Muscle of arm (tissue), 14 donors: ENCODE measurements at places on chromosomes 5 and 9.

DNA sequence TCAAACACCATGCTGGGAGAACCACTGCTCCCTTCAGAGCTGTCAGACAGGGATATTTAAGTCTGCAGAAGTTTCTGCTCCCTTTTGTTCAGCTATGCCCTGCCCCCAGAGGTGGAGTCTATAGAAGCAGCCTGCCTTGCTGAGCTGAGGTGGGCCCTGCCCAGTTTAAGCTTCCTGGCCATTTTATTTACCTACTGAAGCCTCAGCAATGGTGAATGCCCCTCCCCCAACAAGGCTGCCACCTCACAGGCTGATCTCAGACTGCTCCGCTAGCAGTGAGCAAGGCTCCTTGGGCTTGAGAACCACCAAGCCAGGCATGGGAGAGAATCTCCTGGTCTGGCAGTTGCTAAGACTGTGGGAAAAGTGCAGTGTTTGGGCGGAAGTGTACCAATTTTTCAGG is 205.5 kb upstream of the PTGER4 start:
- no peak for DNase-seq

GRCh38 chr9:99954819-99955218 is 48.4 kb downstream of the STX17 start:
- DNase-seq = peak; percentile 8

GRCh38 chr5:130400091-130400490 is 495.8 kb downstream of the CHSY3 start:
- no peak for DNase-seq

GRCh38 chr9:75378926-75379325 is 290.6 kb downstream of the OSTF1 start:
- no peak for DNase-seq

DNA sequence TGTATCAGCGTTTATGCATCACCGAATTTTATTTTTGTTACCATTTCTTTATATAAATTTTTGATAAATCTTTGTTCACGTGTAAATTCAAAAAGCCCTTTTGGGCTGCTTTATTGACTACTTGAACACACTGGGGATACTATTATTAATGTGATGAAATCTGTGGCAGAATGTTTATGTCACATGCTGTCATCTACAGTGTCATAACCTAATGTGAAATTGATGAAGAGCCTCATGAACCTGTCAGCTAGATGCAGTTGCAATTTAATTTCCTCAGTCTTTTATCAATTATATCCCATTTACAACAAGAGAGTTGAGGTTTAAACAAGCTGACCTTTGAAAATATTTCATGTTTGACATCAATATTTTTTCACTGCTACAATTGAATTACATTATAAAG is 1100.4 kb upstream of the COX7C start:
- DNase-seq = no peak

GRCh38 chr5:169127431-169127830 is 173.5 kb downstream of the SLIT3 start:
- no peak for DNase-seq

DNA sequence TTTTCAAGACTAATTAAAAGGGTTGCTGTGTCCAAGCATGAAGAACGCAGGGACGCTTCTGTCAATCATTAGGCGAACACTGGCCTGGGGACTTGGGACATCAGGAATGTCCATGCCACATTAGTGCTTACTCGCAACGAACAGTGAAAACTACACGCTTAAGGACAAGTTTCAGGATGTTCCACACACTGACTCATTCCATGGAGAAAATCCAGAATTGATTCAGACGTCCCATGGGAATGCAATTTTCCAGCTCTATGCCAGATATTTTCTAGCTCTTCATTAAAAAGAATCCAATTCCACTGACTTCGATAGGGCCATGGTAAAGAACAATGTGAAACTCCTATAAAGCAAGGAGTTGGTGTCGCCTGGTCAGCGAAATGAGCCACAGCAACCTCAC is 98.2 kb downstream of the CAMSAP1 start:
- DNase-seq = peak; percentile 34

GRCh38 chr9:93513606-93514005 is 60.2 kb upstream of the FAM120AOS start:
- no peak for DNase-seq

DNA sequence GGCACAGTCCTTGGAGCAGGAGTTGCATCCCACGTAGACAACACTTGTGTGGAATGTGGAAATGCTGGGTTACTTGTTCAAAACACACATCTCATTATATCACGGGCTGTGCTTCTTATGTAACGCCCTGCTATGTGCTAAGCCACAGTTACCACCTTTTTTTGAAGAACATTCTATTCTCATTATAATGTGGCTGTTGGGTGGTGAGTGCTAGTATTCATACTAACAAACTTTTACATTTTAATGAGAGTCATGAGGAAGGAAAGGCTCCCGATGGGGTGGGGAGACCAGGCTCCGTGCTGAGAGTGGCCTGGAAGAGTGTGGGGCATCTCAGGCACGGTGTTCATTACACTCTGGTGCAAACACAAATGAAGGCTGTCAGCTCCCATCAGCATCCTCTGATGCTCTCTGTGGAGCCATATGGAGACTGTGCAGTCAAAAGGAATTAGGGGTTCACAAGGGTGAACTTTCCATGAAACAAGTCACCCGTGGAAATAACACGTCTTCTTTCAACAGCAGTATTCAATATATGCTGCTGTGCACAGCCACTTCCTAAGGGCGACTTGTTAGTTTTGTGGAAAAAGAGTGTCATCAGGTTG is 153.1 kb upstream of the RAPGEF1 start:
- no peak for DNase-seq

- DNase-seq = no peak
These were observed 142.7 kb downstream of the ZSWIM6 start for GRCh38 chr5:61474746-61475145.

DNA sequence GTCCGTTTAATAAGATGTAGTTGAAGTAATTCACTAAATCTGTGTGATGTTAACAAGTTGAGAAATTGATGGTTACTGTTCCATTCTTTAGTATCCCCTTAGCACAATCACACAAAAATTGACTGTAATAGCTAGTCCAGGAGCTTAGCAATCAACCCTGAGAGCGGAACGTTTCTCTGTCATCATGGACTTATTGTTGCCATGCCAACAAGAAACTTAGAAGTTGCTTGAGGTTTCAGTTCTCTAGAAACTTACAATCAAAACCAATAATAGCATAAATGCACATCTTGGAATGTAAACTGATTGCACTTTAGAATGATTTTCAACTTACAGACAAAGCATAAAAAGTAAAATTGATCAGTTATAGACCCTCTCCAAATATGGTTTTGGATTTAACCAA is 125.4 kb upstream of the ANKH start:
- no peak for DNase-seq

DNA sequence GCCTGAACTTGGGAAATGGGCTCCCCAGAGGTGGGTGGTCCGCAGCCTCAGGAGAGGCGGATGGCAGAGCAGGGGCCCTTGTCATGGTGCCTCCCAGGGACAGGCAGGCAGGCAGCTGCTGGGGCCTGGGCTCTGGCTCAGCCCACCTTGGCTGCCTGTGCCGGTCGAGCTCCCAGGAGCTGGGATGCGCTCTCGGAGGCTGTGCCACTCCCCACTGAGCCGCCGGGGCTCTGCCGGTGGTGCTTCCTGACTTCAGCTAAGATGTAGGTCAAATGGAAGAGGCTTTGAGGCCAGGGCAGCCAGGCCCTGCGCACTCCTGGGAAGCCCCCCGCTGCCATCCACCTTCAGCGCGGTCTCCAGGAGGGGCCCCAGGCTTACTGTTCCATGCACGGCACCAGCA is 41.0 kb downstream of the KCNT1 start:
- no peak for DNase-seq

- DNase-seq = no peak
These were observed 279.6 kb downstream of the ARRDC3 start for GRCh38 chr5:91103353-91104061.

DNA sequence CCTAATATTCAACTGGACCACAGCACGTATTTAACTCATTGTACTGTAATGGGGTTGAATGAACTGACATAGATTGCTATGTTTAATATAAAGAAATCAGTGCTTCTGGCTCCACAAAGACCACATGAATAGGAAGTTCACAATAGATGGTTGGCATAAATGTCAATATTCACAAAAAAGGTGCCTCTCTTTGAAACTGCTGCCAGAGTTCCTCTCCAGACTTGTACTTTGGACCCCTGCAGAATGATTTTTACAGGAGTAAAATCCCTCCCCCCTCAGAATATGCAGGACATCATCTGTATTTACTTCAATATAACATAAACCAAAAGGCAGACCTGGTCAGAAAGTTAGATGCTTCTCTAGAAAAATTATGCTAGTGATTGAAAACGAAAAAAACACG is 508.5 kb upstream of the DAP start:
- DNase-seq = no peak

- DNase-seq = peak; percentile 51
These were observed 100.1 kb downstream of the KCNIP1 start for GRCh38 chr5:170603578-170604565.

DNA sequence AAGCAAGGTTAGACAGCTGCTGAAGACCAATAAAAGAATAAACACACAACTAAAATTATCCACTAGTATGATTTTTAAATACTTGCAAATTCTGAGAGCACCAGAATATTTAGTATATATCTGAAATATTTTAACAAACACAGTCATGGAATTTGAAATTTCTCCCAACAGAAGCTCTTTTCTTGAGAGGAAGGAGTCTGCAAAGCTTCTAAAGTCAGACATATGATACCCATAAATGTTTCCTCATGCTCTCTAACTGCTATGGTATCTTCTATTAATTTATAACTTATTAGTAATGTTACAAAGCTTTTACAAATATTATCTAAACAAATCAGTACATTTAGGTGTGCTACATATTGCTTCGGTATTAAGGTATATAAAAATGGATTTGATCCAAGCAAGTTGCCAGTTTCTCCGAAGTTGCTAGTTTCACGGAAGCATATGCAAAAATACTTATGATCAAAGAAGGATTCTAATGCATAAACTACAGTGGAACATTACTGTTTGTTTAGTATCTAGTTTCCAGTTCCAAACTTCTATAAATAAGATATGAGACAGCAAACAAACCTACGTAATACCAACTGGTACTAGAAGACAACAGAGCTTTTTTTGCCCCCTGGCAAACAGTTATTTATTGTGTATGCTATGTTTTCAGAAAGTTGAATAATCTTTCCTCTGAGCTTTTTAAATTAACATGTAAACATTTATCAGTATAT is 22.0 kb downstream of the FNIP1 start:
- no peak for DNase-seq

GRCh38 chr9:95028853-95029219 is 288.7 kb downstream of the FANCC start:
- DNase-seq = no peak

- no peak for DNase-seq
These were observed 221.2 kb downstream of the SLC12A2 start for GRCh38 chr5:128304791-128305190.

DNA sequence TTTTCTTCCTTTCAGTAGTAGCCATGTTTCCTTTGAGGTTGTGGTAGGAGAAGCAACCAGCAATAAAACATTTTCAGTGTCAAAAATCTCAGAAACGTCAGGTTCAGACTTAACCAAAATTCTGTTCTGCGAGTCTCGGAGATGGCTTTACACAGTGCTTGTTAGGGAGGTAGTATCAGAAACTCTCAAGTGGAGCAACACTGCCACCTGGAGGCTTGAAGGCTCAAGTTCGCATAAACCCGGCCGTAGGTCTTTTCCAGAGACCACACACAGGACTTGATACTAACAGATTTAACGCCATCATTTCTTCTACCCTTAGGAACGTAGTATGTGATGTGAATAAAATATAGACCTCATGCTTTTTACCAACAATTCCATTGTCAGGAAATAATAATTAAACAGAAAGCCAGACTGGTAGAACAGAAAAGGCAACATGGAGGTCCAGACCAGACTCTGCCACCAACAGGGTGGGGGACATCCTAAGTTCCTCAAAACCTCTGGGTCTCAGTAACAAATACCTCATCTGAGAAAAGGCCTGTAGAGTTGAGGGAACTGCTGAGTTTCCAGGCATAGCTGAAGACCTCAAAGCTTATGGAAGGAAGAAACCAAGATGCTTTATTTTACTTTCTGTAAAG is 8.5 kb downstream of the PTGER4 start:
- DNase-seq = peak; percentile 93

- DNase-seq = no peak
These were observed 152.2 kb downstream of the CAVIN4 start for GRCh38 chr9:100730086-100730485.

DNA sequence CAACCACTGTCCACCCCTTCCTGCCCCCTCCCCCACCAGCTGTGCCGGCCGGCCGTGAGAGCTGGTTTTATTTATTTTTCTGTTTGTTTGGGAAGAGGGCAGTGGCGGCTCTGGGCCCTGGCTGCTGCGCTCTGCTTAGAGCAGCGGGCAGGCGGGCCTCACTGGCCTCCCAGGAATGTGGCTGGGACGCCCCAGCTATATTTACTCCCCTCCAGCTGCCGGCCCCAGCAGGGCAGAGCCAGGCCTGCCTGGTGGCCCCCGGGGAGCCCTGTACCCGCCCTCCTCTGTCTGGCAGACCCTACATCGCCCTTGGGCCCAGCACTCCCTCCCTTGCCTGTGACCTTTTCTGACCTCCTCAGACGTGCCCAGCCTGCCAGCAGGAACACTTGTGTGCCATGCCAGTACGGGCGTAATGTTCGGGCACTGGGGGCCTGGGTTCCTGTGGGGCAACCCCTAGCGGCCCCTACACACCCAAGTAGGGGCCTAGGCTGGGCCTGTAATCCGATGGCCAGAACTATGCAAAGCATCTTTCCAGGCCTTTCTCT is 7.7 kb downstream of the CXXC5 start:
- DNase-seq = no peak

- peak; percentile 47 for DNase-seq
These were observed 253.5 kb upstream of the ATP10B start for GRCh38 chr5:161105525-161105924.

- no peak for DNase-seq
These were observed 13.1 kb upstream of the STXBP1 start for GRCh38 chr9:127598839-127599549.

DNA sequence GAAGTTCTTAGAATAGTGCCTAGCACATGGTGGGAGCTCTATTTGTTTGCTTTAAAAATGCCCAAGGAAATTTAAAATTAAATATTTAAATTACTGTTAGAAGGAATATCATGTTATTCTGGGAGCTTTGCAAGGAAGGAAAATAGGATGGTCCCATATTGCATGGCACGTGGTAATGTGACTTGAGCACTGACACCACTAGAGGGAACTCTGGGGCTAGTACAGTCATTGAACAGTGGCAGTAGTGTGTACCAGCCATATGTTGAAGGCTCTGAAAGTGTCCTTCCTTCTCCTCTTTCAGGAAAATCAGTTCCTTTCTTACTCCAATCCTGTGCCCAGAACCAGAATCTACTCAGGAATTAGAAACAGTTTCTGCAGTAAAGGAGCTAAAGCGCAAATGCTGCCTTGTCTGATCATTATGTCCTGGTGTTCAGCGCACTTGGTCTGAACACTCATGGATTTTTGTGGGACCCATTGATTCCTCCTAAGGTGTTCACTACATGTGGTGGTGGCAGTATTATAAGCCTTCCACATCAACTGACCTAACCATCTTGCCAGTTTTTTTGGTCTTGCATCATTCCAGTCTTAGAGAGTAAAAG is 54.1 kb downstream of the GDA start:
- DNase-seq = no peak

- peak; percentile 52 for DNase-seq
These were observed 90.8 kb downstream of the ERCC6L2 start for GRCh38 chr9:95966306-95966705.
